Renal pelvis (tissue), 12 donors: ENCODE measurements at places on chromosomes 6 and 20.

DNA sequence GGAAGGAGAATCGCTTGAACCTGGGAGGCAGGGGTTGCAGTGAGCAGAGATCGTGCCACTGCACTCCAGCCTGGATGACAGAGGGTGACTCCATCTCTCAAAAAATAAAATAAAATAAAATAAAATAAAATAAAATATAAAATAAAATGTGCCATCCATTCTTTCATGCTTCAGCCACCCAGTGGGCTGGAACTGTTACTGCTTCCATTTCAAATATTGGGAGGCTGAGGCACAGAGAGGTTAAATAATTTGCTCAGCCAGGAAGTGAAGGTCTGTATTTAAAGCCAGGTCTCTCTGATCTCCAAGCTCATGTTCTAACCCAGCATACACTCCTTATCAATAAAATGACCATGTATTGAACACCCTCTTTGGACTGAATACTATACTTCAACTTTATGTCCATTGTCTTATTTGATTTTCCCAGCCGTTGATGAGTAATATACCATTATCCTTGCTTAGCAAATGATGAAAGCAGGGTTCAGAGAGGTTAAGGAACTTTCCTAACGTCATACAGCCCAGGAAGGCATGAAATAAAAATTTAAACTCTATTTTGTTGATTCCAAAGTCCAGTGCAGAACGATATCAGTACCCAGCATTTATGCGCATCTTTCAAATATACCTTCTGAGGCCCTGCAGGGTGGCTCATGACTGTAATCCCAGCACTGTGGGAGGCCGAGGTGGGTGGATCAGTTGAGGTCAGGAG, 25.8 kb upstream of the SLC9A8 start:
- no peak for DNase-seq

- DNase-seq, result no peak
Measured at GRCh38 chr6:45921691-45922281, 93.9 kb downstream of the CLIC5 start.

DNA sequence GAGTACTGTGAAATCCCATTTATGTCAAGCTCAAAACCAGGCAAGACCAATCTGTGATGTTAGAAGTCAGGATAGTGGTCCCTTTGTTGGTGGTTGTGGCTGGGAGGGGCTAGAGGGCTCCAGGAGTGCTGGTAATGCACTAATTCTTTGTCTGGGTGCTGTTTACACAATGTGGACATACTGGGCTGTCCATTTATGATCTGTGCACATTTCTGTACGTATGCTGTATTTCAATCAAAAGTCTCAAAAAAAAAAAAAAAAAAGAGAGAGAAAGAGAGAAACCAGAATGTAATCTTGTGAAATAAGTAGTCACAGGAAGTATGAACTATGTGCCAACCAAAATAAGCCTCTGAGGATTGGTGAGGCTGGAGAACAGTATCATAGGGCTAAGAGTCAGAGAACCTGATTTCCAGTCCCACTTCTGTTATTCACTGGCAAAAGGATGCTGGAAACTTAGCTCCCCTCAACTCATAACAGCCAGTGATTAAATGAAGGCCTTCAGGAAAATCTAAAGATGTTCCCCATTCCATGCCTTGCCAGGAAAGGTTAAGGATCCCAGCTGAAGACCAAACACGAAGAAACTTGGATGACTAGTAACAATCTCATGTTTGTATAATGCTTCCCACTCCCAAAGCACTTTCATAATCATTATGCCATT, 19.6 kb upstream of the TRAM2 start:
- no peak for DNase-seq

- DNase-seq, result no peak
Measured at GRCh38 chr6:138432063-138432356, 28.0 kb downstream of the HEBP2 start.

DNA sequence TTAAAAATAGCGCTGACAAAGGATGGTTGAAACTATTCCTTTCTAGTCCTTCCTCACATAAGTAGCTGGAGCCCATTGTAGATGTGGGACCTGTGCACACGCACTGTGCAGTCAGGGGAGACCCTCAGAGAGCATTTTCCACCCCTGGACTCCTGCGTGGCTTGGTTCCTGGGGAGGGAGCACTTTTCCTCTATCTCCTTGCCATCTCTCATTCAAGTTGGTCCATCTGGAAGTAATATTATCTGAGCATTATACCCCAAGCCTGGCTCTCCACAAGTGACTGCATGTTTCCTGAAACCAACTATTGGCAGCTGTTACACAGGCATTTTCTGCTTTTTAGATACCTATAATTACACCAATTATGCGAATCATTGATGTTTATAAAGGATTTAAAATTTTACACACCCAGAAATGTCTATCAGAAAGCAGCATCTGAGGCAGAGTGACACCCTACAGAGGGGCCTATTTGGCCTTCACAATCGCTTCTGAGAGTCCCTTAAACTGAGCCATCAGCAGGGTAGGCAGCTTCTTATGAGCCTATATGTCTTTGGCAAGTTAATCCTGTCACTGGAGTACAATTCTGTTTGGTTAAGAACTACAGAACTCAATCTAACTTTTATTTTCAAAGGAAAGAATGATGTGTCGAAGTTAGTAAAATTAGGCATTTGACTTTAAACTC, 18.7 kb downstream of the SOX4 start:
- no peak for DNase-seq

DNA sequence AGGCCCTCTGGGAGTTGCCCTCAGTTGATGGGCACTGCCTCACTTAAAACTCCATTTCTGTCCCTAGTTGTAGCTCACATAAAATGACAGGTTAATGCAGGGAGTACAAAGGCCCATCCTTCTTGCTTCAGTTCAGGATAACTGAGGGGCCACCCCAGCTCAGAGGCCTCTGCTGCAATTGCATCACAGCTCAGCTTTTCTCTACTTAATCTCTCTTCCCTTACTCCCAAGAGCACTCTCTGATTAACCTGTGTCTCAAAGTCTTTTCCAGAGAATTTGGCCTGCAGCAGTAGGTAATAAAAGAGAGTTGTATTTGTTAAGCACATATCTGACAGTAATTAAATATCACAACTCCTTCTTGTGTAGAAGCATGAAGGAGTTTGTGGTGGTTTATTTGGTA, 40.9 kb upstream of the FLRT3 start:
- DNase-seq, result no peak

- no peak for DNase-seq
Measured at GRCh38 chr6:23870496-23870895, 255.5 kb upstream of the NRSN1 start.

GRCh38 chr6:73798592-73798991, 102.6 kb downstream of the CD109 start:
- DNase-seq, result no peak

GRCh38 chr6:111842891-111843290, 30.4 kb downstream of the FYN start:
- no peak for DNase-seq
